Activated CD8-positive, alpha-beta memory T cell treated with anti-CD3 and anti-CD28 coated beads for 24 hours (primary cell): ENCODE measurements at places on chromosomes 6 and 20.

DNA sequence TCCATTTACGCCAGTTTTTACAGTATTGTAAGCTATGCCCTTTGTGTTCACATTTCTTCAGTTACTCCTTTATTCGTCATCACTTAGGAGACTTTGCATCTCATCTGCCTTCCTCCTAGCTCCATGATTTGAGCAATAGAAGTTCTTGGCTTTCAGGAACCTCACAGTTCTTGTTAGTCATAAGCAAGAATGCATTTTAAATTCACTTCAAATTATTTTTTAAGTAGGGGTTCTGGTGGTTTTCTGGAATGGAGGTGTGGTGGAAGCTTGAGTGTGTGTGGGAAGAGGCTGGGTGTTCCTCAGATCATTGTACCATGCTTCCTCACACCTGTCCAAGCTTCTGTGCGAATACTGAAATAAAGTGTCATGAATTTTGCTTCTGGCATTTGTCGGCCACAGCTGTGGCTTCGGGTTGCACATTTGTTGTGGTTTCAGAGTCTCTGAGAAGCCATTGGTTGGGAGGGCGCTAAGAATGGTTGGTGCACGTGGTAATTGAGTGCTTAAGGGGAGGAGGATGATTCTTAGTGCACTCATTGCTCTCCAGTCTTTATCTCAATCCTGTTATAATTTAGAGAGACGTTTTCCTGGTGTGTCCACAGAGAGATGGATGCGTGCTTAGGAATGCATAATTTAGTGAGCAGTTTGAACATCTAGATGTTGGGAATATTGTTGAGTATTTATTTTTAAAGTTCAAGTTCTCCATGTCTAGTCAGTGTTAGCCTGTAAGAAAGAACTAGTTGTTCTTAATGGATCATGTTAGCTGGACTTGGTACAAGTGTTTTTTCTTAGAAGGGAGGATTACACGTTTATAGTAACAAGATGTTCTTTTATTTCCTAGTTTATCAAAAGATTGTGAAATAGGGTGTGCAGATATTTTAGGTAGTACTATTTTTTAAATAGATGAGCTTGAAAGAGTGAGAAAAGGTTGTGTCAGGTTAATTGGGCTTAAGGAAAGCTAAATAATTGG lies 31.9 kb downstream of the FOXO3 start:
- DNase-seq: peak; percentile 67

GRCh38 chr20:49915118-49915379 lies 280 bp downstream of the SPATA2 start:
- no peak for DNase-seq

DNA sequence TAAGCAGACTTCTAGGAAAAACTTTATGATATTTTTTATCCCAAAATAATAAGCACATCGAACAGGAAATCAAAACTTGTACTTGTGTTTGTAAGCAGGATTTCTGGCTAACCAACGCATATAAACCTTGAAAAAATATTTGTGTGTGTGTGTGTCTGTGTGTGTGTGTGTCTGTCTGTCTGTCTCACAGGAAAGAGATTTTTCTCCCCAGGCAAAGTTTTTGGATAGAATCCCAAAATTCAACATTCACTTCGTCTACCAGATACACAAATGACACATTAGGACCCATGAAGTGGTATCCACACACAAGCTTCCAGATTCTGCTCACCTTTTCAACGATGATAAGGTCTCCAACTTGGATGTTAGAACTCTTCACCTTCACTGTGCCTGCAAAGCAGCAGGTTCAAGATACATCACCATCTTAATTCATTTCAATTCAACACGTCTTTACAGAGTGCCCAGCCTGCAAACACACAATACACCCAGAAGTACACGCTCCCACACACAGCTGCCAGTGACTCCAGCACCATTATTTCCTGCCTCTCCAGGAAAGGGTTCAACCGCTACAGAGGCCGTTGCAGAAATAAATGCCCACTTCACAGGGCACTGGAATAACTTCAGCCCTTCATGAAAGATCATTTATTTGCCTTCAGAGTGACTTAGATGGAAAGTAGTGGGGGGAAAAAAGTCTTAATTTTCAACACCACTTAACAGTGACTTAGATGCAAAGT lies 70.9 kb downstream of the ATP9A start:
- DNase-seq: no peak

GRCh38 chr6:136647363-136647852 lies 97.2 kb upstream of the MAP7 start:
- DNase-seq: peak; percentile 57

DNA sequence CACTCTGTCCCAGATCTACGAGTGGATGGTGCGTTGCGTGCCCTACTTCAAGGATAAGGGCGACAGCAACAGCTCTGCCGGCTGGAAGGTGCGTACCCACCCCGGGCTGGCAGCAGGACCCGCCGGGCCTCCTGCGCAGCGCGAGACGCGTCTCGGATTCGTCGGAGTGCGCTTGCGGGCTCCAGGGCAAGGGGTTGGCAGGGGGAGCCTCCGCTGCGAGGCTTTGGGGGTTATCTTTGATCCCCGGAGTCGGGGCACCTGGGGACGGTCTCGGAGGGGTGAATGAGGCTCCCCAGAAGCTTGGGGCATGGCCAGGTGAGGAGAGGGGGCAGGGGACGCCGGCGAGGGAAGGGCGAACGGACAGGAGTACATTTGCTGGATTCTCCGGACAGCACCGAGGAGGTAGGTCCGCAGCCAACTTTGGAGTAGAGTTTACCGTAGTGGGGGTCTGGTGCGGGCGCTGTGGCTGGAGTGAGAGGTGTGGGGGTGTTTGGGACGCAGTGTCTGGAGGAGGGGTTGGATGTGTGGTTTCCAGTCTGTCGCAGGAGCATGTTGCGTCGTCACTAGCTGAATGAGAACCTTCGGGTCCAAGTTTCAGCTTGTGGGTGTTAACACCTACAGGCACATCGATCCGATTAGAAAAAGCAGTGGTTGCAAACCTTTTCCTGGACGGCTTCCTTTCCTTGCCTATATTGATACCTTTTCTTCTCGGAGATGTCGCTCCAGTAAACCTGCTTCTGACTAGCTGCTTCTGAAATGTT lies 1.2 kb downstream of the FOXO3 start:
- DNase-seq: no peak

DNA sequence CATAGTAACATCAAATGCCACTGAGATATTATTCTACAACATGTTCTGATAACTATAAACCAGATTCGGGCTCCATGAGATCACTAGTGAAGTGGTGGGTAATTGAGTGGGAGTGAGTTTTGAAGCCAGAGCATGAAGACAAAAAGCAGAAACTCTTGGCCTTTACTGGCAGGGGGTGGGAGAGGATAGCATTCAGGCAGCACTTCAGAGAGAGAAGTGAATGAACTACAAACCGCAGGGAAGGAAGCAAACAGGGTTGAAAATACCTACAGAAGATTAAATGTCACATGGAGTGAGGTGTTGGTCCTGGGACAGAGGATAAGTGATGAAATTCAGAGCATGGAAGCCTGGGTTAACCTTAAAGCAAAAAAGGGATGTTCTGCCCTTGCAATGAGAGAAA lies 250.0 kb downstream of the EPM2A start:
- no peak for DNase-seq

DNA sequence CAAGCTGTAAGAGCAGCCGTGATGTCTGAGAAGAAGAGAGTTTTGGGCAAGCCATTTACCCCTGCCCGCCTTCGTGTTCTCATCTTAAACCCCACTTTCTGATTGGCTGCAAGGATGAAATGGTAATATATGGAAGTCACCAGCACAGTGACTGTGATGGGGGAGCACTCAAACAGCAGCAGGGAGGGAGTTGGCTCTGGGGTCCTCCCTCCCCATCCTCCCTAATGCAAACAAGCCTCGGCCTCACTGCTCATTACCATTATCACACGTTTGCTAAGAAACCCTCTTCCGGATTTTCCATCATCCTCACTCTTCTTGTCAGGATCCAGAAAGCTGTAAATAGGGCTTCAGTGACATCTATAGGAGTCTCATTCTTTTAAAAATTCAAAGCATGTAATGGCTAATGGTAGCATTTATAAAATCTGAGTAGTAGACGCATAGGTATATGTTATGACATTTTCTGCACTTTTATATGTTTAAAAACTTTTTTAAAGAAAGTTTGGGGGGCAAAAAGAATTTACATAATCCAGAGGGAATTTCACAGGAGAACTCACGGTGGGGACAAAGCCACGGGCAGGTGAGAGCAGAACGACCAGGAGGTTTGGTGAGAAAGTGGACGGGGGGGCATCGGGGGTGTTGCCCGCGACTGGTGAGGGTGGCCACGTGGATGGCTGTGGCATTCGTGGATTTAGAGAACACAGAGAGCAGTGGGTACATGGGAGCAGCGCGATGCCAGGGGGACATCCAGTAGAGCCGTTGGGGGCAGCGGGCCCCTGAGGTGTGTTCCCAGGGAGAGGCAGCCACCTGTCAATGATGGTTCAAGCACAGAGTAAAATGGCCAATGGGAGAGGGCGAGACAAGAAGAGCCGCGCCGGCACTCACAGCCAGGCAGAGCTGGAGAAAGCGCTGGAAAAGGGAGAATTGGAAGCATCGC lies 29.6 kb downstream of the SUMO4 start:
- no peak for DNase-seq

DNA sequence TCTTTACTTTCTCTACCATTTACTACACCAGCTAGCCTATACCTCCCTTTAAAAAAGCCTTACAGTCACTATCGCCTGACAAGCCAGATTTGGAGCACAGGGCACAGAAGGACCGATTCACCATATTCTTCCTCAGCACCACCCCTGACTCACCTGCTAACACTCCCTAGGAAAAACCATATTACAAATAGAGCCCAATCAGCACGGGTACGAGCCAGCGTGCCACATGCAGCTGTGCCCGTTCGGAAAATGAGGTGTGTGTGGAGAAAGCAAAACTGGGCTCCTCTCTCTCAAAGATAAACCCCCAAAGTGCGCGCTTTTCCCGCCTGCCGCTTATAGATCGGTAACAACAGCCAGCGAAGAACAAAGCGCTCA lies 1.2 kb downstream of the SYNCRIP start:
- DNase-seq: no peak
